ENCODE measurements at places on chromosomes 7 and 10. TPM values are rescaled to one million over a fixed set of nuclear protein-coding genes. Genes with fewer than 3 reads are reported as not detected.

PROSER2 gene
- total RNA-seq = 6.7 TPM

NPFFR1 gene
- total RNA-seq = not detected

ZC3HAV1 gene
- total RNA-seq = 33.5 TPM

NYAP1 gene
- total RNA-seq = 0.15 TPM

VWA2 gene
- total RNA-seq = not detected
